ENCODE measurements at places on chromosomes 16 and 17.

GRCh38 chr16:87828071-87828906 lies 41.0 kb downstream of the SLC7A5 start:
- DNase-seq, result no peak

DNA sequence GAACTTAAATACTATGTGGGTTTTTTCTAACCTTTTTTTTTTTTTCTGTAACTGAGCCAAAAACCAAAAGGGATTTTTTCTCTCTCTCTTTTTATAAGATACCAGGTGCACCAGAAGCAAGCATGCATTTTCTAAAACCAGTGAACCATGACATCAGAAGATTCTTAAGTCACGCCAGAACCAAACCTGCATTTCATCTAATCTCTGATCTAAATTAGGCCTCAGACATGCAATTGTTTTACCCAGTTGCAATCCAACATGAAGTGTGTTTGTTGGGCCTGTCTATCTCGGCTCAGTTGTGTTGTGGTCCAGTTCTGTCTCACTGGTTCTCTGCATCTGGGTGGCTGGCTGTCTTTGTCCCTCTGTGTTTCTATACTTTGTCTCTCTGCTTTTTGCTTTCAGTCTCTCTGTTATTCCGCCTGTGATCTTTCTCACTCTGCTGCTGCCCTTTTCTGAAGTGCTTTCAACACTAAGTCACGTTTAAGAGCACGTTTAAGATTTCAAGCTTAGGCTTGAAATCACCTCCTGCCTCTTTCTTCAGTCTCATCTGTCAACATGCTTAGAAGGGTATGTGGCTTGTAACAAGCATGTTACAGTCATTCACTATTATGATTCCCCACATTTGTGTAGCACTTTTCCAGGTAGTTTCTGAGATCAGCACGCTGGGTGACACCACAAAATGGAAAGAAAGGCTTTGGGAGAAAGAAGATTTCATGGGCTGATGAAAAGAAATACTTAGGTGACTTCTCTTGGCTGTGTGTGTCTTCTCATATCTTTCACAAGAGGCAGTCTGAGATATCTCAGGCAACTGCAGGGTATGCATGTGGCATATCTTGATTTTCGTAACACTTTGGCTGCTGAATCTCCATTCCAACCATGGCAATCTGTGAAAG lies 488.9 kb downstream of the SHISA9 start:
- no peak for DNase-seq

DNA sequence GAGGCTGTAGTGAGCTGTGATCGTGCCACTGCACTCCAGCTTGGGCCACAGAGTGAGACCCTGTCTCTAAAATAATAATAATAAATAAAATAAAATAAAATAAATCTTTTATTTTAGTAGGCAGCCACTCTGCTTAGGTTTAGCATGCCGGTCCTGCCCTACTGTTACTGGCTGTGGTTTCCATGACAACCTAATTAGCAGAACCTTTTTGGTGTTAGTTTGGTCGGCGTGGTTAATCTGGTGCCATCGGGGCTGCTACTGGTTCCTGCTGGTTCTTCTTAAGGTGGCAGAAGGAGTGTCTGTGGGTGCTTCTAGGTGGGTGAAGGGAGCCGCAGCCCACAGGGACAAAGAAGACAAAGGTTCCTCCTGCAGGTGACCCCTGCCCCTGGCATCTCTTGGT lies 37.8 kb upstream of the CBX4 start:
- DNase-seq, result no peak

DNA sequence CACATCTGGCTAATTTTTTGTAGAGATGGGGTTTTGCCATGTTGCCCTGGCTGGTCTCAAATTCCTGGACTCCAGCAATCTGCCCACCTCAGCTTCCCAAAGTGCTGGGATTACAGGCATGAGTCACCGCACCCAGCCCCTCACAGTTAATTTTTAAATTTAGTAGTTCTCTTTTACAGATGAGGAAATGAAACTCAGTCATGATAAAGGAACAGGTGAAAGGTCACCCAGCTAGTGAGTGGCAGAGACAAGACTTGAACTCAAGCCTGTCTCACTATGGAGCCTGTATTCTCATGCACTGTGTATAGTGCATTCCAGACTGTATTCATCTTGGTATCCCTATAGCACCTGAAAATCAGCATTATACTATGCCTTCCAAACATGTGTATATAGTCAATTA lies 77.1 kb upstream of the WSB1 start:
- no peak for DNase-seq

- no peak for DNase-seq
Observed at GRCh38 chr17:79219208-79219935, 144.7 kb downstream of the ENGASE start.
